ENCODE measurements at places on chromosomes 2 and 18. TPM values are rescaled to one million over a fixed set of nuclear protein-coding genes. Genes with fewer than 3 reads are reported as not detected.

DNA sequence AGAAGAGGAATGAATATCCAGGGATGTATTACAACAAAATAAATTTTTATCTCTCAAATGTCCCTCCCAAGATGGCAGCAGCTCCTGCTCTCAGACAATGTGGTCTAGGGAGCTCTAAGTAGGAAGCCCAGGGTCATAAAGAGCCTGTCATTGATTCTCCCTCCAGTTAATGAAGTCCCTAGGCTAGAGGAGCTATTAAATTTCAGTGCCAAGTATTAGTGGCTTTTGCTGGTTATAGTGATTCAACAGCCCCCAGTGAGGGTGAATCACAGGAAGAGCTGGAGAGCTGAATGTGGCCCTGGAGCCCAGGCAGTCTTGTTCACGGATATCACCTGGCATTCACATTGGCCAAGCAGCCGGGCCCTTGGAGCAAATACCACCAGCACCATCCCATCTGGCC, 109.8 kb upstream of the YPEL5 start:
- no peak for DNase-seq

SLC35F5 gene
- total RNA-seq: 61.4 TPM

GRCh38 chr2:160434254-160434948, 59.2 kb downstream of the RBMS1 start:
- no peak for DNase-seq

DNA sequence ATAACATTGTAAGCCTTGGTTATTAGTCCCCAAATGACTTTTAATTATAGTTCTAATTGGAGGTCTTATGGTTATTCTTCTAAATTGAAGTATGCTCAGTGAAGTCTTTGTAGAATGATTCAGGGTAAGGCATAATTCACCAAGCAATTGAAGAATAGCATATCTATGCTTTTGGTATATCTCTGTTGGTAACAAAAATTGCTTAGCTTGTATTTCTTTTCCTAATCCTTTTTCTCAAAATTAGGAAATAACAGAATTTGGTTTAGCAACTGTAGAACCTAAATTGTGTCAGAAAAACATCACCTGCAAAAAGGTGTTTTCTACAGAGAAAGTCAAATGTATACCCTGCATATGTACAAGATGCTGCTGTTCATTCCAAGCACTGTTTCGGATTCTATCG, 189.2 kb upstream of the EPHA4 start:
- DNase-seq: no peak

GRCh38 chr2:135985826-135986393, 484 bp upstream of the DARS1 start:
- DNase-seq: no peak

- no peak for DNase-seq
Observed at GRCh38 chr2:168559187-168559586, 103.1 kb downstream of the CERS6 start.

REG1B gene
- total RNA-seq: not detected

GRCh38 chr2:119838179-119838578, 78.5 kb downstream of the PTPN4 start:
- no peak for DNase-seq

- DNase-seq: peak; percentile 88
Observed at GRCh38 chr2:197184959-197185586, 125.5 kb downstream of the ANKRD44 start.

SCYGR4 gene
- not detected for total RNA-seq

PRKAG3 gene
- 0.14 TPM for total RNA-seq

ALMS1 gene
- 7.7 TPM for total RNA-seq

PLCD4 gene
- total RNA-seq: 0.99 TPM

- peak; percentile 13 for DNase-seq
Observed at GRCh38 chr2:189222468-189223105, 43.0 kb upstream of the COL5A2 start.

DNA sequence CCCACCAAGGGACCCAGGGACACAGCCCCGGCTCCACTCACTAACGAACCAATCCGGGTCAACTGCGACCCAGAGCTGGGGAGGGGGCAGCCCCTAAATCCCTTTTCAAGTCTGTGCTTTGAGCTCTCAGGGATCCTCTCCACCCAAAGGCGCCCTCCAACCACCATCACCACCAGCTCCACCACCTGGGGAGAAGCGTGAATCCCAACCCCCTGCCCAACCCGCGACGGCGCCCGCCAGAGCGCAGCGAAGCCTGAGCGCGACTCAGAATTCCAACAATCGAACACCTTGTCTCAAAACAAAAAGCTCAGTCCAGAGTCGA, 497 bp downstream of the DSC3 start:
- DNase-seq: no peak

AQP12B gene
- total RNA-seq: not detected

DNA sequence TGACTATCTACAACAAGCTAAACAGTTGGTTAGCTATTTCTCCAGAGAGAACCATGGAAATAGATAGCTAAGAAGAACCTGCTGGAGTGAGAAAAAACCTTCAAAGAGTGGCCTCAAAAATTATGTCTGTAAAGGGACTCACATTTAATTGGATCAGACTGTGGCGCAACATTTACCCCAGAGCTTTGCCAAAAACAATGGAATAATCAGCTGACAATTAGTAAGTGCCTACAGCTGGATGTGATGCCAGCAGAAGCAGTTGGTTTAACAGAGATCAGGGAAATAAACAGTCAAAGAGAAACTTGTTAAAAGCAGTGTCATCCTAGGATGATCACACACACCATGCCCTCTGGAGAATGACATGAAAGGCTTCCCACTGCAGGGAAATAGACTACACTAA, 310.7 kb downstream of the CLIP4 start:
- no peak for DNase-seq

GRCh38 chr2:156320486-156321098, 11.9 kb downstream of the NR4A2 start:
- DNase-seq: peak; percentile 47

LIPG gene
- not detected for total RNA-seq
